ENCODE measurements at places on chromosomes 7 and 10.

DNA sequence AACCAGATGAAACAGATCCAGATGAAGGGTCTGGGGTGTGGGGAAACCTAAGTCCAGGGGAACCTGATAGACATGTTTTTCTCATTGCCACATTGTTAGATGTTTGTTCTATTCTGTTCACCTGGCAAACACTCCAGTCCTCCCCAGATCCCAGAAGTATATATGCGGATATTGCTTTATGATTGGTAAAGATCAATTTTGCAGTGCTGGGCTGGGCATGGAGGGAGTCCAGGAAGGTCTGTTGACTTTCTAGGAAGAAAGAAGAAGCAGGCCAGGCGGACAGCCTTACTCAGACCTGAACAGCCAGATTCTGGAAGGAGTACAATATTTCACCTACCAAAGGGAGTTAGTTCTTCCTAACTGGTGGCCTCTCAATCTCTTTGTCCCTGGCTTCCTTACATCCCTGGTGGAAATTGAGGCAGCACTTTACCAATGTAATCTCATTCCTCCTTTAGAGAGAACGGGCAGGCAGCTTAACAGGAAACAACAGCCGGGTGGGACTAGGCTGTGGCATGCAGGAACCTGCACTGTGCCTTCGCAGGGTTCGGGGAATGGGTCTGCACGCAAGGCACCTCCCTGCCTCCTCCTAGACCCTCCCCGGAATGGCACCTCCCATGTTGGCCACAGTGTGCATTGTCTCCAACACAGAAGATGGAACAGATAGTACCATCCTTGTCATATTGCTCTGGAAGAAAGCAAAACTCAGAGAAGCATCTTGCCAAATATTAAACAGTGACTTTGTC lies 930 bp downstream of the GIMAP6 start:
- DNase-seq = no peak

DNA sequence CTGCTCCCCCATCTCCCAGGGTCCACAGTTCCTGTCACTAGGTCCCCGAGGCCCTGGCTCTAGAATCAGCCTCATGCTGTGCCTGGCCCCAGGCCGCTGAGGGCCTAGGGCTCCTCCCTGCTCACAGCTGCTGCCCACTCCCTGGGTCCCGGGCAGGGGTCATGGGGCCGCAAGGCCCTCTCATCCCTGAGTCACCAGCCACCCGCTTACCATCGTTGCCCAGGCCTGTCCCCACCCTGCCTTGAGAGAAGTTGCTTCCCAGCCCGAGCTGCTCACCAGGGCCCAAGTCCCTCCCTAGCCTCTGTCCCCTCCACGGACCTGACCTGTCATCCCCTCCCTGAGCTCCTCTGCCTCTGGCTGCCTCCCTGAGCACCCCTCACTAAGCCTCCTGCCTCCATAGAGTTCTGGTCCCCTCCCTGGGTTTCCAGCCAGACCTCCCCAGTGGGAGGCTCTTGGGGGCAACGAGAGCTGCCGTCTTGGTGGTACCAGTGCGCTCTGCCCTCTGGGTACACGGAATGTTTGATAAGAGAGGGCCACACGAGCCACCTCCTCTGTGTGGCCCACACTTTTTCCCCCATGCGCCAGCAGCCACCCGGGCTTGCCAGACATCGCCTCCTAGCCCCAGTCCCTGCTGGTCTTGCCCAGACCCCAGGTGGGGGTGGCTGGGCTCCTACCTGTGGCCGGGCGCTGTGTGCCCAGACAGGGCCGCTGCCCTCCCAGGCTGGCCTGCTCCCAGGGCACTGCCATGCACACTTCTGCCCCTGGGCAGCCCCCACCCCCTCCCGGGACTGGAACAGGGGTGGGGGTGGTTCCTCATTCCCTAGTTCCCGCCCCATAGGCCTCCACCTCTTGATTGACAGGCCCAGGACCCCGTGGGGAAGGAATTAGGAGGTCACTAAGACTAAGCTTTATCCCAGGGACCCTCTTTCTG lies 21.3 kb downstream of the MLXIPL start:
- DNase-seq = no peak

GRCh38 chr10:52335665-52336064 lies 21.6 kb downstream of the DKK1 start:
- no peak for DNase-seq

DNA sequence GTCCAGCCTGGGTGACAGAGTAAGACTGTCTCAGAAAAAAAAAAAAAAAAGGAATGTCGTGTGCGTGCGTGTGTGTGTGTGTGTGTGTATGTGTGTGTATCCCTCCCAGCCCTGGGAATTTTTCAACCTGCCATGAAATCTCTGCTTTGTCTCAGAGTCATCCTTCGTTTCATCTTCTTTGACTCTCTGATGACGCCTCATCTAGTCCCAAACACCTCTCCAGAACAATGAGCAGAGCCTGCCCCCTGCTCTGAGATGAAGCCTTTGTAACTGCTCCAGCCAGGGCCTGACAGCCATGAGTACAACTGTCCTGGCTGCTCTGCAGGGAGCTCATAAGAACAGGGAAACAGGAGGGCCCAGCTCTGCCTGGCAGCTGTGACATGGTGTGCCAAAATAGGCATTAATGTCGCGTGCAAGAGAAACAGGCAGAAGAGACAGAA lies 149.5 kb downstream of the FAM107B start:
- no peak for DNase-seq

- DNase-seq = no peak
Measured at GRCh38 chr7:78762625-78763024, 690.8 kb downstream of the MAGI2 start.

All from RWPE2 (cell line).